ENCODE measurements at places on chromosomes 1 and 21.

- DNase-seq = no peak
Observed at GRCh38 chr1:89274411-89274857, 1.8 kb upstream of the GBP5 start.

DNA sequence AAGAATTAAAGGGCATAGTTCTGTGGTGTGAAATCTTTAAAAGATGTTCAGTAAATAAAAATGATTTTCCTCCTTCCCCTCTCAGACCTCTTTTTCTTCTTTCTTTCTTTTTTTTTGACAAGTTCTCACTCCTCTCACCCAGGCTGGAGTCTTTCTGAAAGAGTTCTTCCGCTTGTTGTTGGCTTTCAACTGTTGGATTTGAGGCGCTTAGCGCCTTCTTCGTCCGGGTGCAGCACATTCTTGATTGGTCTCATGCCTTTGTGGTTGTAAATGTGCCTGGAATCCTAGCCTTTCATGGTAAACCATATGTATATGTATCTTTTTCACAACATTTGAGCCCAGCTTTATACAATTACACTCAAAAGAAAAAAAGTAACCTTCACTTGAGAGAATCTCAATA, 980 bp upstream of the METTL18 start:
- DNase-seq = no peak

DNA sequence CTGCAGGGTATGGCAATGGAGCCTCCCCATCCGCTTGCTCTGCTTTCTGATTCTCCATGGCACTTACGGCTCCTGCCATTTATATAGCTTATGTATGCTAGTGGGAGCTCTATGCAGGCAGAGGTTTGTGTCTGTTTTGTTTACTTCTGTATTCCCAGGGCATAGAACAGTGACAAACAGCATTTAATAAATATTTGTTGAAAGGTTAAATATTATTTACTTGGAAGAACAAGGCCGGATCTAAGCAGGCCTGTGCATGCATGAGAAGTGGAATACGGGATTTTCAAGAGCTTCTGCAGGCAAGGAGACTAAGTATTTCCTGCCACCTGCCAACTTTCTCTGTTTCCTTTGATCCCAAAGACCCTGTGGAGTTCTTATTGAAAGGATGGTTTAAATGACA, 90.7 kb downstream of the XCL2 start:
- no peak for DNase-seq

- DNase-seq = no peak
Observed at GRCh38 chr1:179288977-179289376, 4.6 kb upstream of the SOAT1 start.

DNA sequence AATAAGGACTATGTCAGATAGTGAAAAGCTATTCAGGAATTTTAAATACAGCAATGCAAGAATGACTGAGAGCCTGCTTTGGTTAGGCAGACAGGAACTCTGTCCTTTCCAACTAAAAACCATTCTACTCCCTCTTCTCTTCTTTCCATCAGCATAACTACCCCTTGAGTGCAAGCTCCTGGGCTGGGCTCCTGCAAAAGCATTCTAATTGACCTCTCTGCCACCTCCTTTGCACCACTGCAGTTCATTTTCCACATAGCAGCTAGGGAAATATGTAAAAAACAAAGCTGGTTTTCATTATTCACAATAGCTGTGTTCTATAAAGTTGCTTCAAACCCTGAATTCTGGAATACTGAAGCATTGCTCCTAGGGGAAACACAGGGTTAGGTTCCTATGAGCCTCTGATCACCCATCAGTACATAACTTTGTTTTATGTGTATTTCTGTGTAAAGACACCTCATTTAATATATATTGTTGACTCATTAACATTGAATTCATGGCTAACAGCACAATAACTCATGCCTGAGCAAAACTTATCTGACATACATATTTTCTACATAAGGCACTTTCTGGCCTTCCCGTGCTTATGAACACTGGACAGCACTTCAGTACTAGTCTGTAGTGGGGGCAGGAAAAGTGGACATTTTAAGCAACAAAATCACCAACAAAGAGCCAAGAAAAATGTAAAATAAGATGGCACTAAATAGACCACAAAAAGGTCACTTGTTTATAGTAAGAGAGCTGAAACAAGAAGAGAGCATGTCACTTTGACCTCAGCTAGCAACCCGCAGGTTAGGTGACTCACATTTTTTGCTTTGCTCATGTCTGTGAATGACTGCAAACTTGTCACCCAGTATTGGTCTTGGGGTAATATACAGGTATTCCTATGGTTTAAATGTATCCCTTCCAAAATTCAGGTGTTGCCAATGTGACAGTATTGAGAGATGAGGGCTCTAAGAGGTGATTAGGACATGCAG, 57.9 kb upstream of the IRF2BP2 start:
- DNase-seq = no peak

- DNase-seq = peak; percentile 45
Observed at GRCh38 chr1:169711469-169712308, at the start of gene SELL. TSS of gene SELL (minus strand) at chr1:169711620. CDS start at chr1:169711498, 122 bp downstream.

- no peak for DNase-seq
Observed at GRCh38 chr1:221723018-221723847, 18.7 kb downstream of the DUSP10 start.

DNA sequence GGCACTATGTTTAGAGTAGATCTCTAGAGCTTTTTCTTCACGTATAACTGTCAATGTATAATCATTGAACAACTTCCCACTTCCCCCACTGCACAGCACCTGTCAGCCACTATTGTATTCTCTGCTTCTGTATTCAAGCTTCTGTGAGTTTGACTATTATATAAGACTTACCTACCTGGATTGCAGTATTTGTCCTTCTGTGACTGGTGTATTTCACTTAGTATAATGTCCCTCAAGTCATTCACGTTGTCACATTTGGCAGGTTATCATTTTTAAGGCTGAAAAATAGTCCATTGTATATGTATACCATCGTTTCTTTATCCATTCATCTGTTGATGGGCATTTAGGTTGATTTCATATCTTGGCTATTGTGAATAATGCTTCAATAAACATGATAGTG, 969.5 kb upstream of the B3GALT2 start:
- no peak for DNase-seq

DNA sequence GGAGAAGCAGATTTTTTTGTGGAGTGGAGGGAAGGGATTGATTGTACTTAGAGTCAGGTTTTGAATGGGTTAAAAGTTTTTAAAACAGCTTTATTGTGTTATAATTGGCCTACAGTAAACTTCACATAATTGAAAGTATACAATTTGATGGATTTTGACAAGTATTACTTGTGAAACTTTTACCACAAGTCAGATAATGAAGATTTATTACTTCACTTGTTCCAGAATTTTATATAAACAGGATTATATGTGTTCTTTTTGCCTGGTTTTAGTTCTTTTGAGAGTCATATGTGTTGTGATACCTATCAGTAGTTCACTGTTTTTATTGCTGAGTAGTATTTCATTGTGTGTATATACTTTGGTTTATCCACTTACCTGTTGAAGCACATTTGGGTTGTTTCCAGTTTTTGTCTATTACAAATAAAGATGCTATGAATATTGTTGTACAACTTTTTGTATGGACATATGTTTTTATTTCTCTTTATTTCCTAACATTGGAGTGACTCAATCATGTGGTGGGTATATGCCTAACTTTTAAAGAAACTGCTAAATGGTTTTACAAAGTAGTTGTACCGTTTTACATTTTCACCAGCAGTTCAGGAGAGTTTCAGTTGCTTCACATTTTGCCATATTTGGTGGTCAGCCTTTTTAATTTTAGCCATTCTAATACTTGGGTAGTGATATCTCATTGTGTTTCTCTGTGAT, 71.0 kb downstream of the DYRK1A start:
- DNase-seq = no peak

- DNase-seq = no peak
Observed at GRCh38 chr1:27237112-27237511, 2.7 kb downstream of the WDTC1 start.

DNA sequence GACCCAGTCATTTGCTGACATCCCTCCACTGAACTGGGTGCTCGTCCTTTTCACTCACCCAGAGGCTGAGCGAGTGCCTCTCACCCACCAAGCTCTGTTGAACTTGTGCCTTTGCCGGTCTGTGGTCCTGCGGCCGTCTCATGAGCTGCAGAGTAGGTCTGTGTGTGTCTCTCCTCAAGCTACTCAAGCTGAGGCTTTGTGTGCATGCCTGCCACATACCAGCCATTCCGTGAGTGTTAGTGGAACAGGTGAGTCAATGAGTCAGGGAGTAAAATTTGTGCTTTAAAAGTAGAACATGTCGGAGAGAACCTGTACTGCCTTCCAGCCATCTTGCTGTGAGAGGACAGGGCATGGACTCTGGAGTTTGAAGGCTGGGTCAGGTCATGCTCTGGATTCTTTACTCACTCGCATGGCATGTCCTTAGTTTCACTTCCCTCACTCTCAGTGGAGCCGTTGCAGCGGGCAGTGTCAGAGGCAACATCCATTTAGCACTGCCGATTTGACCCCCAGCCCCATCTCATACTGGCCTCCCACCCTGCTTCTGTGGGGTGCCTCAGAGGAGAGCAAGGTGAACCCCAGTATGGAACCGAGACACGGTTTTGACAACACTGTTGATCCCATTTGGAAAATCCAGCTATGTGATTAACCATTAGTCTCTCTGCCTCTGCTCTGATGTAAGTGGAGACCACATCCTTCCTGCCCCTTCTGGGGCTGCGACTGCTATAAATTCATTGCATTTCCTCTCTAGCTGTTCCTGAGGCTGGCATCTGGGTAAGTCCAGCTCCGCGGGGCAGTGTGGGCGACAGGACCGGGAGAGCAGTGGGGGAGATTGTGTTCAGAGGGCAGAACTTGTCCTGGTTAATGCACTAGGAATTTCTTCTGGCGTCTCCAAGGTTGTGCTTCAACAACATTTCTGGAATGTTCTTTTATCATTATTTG, at the start of gene NLRP3:
Gene NLRP3 (plus strand): TSS at position 751 of the 939 bp plus-strand sequence. CDS start 2,628 bp downstream, outside the sequence.
- DNase-seq = peak; percentile 19

DNA sequence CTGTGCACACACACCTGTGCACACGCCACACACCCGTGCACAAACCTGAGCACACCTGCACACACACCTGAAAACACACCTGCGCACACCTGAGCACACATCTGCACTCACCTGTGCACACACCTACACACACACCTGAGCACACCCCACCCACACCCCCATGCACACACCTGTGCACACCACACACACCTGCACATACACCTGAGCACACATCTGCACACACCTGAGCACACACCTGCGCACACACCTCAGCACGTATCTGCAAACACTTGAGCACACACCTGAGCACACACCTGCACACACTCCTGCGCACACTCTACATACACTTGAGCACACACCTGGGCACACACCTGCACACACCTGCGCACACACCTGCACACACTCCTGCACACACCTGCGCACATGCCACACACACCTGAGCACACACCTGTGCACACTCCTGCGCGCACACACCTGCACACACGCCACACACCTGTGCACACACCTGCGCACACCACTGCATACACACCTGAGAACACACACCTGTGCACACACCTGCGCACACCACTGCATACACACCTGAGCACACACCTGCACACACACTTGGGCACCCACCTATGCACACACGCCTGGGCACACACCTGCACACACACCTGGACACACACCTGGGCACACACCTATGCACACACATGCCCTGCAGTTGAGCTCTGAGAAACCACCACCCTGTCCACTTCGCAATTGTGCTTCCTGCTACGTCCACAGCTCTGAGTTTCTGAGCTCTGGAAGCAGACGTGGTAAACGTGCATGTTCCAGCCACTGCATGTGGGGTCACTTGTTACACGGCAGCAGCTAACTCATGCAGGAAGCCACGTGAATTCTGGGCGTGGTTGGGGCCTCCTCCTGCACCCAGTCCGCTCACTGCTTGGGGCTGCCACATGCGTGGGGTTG, 8.0 kb upstream of the C1orf159 start:
- no peak for DNase-seq

GRCh38 chr1:78894811-78895210, 111.7 kb downstream of the ADGRL4 start:
- DNase-seq = no peak

DNA sequence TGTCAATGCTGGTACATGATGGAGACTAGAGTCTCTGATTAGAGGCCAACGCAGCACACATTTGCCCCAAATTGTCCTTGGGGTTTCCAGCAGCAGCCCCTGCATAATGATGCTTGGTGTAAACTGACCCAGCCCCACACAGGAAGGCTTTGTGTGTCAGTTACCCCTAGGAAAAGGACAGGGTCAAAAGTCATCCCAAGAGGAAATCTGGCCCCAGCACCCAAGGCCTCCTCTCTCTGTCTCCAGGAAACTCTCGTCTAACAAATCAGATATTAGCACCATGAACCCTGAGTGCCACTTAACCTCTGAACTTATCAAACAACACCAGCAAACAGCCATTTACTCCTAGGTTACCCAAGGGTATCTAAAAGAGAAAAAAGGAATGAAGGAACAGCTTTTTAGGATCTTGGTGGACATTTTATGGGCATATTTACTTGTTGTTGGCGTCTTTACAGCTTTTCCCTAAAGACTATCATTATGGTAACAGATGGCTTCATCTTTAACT, 84.5 kb downstream of the PSMG1 start:
- no peak for DNase-seq

GRCh38 chr21:29762570-29763082, 177.2 kb downstream of the GRIK1 start:
- no peak for DNase-seq

DNA sequence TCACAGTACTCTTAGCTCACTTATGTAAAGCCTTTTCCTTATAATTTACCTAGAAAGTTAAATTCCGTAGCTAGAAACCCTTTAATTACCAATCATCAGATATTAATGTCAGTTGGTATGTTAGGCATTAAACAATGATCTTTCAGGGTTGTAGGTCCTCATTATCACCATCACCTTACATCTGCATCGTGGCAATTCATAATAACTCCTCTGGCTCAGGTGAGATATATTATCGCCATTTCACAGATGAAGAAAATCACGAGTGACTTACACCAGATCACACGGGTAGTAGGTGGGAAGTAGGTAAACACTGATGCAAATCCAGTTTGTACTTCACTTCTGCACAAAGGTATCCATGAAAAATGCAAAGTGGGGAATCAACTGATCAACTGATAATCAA, 639 bp downstream of the NUP133 start:
- no peak for DNase-seq

DNA sequence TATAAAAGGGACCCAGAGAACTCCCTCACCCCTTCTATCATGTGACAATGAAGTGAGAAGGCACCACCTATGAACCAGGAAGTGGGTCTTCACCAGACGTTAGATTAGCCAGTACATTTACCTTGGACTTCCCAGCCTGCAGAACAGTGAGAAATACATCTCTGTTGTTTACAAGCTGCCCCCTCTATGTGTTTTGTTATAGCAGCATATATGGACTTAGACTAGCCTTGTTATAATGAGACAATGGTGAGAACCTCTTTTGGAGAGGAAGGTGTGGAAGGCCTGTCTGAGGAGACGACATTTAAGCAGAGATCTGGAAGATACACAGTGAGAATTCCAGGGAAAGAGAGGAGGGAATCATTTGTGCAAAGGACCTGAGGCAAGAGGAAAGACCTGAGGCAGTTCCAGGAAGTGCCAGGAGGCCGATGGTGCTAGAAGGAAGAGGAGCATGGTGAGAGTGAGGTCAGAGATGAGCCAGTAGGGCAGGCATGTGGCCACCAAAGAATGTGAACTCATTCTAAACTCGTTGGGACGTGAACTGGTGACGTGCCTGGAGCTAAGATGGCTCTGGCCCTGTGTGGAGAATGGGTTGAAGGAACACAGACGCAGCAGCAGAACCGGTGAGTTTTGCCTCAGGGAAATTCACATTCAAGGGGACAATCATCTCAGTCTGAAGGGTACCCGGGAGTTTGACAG, 98.9 kb upstream of the IRF2BP2 start:
- DNase-seq = no peak

- DNase-seq = no peak
Observed at GRCh38 chr1:55363268-55363667, 148.1 kb upstream of the USP24 start.

GRCh38 chr1:29756901-29757725, 520.8 kb downstream of the PTPRU start:
- DNase-seq = no peak

- DNase-seq = no peak
Observed at GRCh38 chr1:67753776-67754525, 69.0 kb downstream of the GADD45A start.
